NCI-H524 (cell line): ENCODE measurements at places on chromosomes 6 and 20.

- DNase-seq: no peak
Observed at GRCh38 chr6:39260953-39261352, 31.7 kb upstream of the KCNK5 start.

- no peak for DNase-seq
Observed at GRCh38 chr6:25404693-25405169, 125.6 kb downstream of the CARMIL1 start.

- peak; percentile 46 for DNase-seq
Observed at GRCh38 chr6:111846066-111846465, 27.2 kb downstream of the FYN start.

GRCh38 chr20:39851459-39851858, 837.6 kb downstream of the MAFB start:
- DNase-seq: no peak

DNA sequence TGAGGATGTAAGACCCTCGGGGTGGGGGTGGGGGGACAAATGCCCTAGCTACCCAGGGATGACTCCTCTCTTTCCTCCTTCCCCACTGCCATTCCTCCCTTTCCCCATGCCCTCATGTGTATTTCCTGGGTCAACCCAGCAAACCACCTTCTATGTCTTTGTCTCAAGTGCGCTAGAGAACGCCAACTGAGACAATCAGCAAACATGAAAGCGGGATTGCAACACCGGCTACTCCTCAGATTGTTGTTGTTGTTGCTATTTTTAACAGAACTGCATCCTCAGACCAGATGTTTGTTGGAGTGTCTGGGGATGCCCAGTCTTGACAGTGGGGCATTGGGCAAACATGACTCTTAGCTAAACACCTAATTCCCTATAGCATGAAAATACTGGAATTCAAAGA, 39.3 kb upstream of the HIVEP1 start:
- no peak for DNase-seq

GRCh38 chr6:39527792-39528564, 197.2 kb downstream of the KIF6 start:
- DNase-seq: no peak

DNA sequence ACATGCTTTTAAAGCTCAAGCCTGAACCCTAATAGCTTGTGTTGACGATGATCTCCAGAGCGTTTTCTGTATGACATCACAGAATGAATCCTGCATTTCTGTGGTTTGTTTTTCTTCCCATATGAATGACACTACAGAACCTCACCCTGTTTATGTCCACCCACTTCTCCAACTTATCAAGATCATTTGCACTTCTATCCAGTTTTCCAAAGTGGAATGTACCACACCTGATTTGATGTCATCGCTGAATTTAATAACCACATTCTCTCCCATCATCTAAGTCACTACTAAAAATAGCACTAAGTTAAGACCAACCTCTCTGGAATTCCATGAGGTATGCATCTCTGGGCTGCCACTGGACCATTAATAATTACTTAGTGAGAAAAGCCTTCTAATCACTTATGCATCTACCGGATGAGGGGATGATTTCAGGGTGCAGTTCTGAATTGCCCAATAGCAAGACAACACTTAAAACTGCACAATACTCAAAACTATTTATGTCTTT, 33.3 kb upstream of the CITED2 start:
- DNase-seq: no peak

- DNase-seq: no peak
Observed at GRCh38 chr6:107853230-107853629, 29.1 kb upstream of the SCML4 start.

- DNase-seq: no peak
Observed at GRCh38 chr6:19772891-19773290, 64.3 kb upstream of the ID4 start.

DNA sequence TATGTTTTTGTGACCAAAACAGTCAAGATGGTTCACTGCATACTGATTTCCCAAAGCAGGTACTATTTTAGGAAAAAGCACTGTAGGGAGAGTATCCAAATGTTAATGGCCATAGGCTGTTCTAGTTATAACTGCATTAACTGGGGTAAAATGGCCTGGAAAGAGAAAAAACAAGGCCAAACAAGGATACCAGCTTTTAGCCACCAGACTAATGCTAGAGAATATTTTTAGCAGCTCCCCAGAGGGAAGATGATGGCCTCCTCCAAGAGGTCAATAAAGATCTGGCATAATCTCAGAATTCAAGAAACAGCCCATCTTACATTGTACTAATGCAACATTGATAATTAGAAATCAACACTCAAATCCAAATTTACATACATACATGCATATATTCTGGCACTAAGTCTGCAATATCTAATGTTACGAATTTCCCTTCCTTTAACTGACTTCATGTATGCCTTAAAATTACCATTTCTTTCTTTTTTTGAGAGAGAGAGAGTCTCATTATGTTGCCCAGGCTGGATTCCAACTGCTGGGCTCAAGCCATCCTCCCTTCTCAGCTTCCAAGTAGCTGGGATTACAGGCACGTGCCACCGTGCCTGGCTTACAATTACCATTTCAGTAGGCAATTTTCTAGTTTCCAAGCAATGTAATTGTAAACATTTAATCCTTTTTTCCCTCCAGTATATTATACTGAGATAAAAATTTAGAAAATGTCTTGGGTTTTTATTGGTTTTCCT, 9.3 kb downstream of the COX7A2 start:
- no peak for DNase-seq

GRCh38 chr6:54327631-54328030, 19.4 kb downstream of the TINAG start:
- DNase-seq: peak; percentile 3

- DNase-seq: no peak
Observed at GRCh38 chr6:70221025-70221714, 81.7 kb downstream of the COL9A1 start.

DNA sequence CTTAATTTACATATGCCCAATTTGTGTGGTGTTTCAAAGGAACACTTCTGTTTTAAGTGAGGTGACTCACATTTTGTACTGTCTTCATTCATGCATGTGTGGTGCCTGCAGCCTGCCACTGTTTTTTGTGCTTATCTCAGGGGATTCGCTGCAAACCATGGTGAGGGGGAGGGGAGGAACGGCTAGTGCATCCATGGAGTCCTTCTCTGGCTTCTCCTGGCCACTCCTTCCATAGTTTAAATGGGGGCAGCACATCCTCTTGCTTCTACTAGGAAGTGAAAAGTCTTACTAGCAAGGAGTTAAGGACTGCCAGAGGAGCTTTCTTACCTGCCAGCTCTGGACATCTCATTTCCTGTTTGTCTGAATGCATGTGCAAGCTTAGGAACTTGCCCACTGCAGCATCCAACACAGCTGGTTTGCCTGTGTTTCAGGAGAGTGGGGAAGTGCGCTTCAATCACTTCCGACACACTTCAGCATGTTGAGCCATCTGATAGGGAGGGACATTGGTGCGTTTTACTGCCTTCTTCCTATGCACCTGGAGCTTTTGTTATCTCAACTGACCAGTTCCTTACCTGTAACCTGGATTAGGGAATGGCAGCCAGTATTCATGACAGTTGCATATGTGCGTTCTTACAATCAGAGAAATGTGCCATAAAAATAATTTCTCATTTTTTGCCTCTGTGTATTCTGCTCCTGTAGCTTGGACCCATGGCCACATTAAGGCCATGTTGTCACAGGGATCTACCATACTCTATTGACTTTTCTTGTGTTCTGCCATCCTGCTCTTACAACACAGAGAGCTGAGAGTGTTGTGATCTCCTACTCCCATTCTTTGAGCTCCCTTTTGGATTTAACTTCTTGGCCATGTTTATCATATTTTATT, 211.3 kb downstream of the ARID1B start:
- DNase-seq: no peak

GRCh38 chr6:12614456-12614855, 102.1 kb upstream of the PHACTR1 start:
- no peak for DNase-seq

DNA sequence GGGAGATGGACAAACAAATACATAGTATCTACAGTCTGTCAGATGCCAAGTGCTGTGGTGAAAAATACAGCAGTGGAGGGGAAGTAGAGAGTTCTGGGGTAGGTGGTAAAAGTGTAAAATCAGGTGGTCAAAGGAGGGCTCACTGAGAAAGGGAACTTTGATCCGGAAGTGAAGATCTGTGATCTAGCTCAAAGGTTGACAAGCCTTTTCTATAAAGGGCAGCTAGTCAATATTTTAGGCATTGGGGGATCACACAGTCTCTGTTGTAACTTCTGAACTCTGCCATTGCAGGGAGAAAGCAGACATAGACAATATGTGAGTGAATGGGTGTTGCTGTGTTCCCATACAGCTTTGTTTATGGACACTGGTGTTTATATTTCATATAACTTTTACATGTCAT, 38.6 kb downstream of the SH3BGRL2 start:
- no peak for DNase-seq

DNA sequence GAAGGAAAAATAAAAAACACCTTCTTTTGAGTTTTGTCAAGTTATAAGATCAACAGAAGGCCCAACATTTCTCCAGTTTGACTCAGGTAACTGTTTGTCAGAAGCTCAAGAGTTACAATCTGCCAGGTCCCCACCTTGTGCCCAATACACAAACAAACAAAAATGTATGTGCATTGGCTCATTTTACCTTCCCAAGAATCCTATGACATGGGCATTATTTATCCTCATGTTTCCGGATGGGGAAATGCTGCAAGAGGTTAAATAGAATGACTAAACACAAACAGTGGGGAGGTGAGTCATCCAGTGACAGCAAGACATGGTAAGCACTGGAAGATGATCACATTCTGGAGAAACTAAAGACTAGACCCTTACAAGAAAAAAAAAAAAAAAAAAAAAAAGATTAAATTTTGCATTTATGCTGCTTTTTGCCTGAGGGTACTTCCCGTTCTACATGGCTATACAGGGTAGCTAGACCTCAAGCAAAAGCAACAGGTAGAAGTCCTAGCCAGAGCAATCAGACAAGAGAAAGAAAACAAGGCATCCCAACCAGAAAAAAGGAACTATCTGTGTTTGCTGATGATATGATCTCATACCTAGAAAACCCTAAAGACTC, 23.6 kb upstream of the ANKRD60 start:
- DNase-seq: no peak

GRCh38 chr6:159730332-159730676, 3.0 kb downstream of the WTAP start:
- DNase-seq: no peak

DNA sequence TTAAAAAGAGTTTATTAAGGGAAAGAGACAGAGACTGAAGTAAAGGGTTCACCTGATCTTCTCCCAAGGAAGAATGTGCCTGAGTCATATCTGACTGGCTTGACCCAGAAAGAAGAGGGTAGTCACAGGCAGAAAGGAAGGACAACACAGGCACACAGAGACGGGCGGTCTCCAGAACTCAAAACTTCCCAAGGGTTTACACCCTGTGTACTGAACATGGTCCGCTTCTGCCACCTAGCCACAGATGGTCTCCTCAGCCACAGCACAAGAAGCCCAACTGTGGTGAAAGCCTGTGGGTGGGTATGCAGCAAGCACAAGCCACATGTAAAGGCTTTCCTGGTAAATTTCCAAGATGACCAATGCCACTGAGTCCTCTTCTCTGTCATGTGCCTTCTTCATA, 17.2 kb downstream of the UNC5CL start:
- peak; percentile 44 for DNase-seq

DNA sequence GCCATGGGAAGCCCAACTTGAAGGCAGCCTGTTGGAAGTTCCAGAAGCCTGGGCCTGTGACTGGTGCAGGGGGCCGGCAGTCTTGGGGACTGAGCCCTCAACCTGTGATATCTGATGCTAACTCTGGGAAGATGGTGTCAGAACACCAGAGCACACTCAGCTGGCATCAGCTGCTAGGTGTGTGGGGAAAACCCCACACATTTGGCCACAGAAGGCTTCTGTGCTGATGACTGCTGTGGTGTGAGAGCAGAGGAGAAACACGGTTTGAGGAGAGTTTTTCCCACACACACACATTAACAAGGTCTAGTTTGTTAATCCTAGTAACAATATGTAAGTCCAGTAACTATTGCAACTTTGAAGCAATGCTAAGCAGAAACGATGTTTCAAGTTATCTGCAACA, 78.0 kb downstream of the PSMB1 start:
- no peak for DNase-seq

DNA sequence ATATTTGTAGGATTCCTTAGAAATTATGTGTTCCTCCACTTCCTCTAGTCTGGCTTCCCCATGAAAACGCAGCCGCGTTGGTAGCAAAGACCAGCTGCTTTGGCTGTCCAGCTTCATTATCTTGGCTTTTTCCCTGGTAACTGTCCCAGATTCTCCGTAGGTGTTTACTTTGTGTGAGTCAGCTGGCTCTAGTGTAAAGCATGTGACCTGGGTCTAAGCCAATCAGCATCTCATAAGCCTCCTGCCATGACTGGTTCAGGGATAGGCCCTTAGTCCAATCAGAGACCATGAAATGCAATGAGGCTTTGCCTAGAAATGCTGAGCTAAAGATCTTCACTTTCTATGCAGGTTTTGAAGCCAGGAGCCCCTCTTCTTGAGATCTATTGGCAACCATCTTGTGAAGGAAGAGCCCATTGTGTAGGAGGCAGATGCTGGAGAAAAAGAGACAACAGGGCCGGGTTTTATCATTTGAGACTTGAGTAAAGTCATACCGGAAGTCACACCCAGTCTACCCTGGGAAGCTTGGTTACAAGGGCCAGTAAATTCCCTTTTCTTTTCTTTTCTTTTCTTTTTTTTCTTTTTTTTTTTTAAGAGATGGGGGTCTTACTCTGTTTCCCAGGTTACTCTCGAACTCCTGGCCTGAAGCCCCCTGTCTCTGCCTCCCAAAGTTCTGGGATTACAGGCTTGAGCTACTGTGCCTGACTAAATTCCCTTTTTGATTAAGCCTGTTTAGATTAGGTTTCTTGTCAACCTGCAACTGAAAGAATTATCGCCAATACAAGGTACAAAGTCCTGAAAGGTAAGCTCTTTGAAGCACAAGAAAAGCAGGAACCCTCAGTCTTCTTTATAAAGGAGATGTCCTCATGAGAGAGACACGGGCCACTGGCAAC, 256.5 kb upstream of the RREB1 start:
- no peak for DNase-seq

GRCh38 chr6:3722785-3723184, 28.7 kb downstream of the PXDC1 start:
- DNase-seq: no peak

DNA sequence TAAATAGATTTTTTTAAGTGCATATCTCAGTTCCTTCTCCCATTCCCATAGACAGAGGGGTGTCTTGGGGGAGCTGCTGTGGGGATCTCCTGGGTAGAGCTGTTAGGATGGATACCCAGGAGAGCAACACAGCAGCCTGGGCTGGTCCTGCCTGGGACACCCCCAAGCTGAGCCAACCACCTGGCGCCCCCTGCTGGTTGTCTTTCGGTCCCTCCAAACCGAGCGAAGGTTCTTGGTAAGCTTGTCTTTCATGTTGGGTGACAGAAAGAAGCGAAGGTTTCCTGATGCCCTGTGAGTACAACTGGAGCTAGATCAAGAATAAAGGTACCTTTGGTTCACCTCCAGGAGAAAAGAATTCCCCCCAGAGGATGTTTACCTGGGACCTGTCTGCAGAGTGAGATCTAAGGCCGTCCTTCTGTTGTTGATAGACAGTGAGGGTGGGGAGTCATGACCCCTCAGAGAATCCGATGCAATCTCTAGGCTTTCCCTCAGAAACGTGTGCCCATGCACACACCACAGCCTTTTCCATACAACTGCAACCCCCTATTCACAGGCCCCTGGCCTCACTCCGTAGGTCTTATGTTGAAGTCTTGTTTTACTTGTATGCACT, 50.8 kb downstream of the SNX9 start:
- DNase-seq: peak; percentile 71

GRCh38 chr20:56875052-56875659, 246.1 kb downstream of the TFAP2C start:
- DNase-seq: no peak
